ENCODE measurements at places on chromosomes 16 and 17.

DNA sequence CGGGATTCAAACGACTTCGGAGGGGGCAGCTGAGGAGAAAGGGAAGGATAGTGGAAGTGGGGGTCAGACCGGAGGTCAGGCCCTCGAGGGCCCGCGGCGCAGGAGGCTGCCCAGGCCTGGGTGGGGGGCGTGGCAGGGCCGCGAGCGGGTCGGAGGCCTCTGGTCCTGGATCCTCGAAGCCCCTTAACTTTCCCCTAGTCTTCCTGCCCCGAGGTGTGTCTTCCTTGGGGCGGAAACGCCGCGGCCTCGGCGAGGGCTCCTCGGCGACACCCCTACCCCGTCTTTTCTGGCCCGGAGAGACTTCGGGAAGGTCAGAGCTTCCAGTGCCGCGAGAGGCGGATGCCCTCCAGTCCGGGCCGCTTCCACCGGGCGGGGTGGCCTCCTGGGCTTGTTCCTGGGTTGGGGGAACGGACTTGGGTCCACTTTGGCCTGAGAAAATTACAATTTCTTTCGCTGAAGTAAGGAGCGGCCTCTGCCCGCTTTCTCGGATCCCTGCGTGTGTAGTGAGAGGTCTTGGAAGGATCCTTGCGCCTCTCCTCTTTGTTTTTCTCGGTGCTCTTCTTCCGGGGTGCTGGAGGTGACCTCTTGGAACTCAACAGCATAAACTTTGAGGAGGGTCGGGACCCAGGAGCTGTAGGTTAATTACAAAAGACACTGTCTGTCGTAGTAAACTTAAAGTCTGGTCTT, 491 bp downstream of the IST1 start:
- peak; percentile 72 for DNase-seq

DNA sequence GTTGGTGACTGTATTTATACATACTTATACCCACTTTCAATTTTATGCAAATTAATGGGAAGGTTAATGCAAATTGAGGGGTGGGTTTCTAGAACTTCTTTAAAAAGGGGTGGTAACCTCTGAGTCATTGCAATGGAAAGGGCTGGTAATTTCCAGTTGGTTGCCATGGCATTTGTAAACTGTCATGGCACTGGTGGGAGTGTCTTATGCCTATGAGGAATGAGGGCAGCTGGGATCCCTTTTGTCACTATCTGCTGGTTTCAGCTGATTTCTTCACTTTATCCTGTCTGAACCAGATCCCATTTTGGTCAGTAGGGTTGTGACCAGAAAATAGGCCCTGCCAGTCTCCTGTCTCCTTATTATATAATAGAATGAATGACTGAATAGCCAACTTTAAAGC, 1006.7 kb upstream of the GOT2 start:
- no peak for DNase-seq

GRCh38 chr16:1458336-1458976, 14.1 kb upstream of the CCDC154 start:
- DNase-seq, result no peak

DNA sequence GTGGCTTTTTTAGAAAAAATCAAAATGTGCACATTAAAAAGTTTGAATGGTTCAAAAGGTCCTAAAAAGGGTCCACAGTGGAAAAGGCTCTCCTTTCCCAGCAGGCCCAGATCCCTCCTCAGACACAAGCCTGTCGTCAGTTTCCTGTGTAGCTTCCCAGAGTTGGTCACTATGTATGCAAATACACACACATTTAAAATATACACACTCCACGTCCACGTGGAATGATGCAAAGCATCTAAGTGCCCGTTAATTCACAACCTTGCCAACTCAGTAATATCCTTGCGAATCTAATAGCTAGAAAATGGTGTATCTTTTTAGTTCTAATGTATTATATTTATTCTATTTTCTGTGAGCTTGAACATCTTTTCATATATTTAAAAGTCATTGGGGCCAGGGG, 17.7 kb downstream of the NLRC5 start:
- no peak for DNase-seq

GRCh38 chr17:74687886-74688285, 24.8 kb downstream of the CD300LF start:
- DNase-seq, result no peak

GRCh38 chr17:33870936-33871335, 384.1 kb upstream of the CCL2 start:
- no peak for DNase-seq

DNA sequence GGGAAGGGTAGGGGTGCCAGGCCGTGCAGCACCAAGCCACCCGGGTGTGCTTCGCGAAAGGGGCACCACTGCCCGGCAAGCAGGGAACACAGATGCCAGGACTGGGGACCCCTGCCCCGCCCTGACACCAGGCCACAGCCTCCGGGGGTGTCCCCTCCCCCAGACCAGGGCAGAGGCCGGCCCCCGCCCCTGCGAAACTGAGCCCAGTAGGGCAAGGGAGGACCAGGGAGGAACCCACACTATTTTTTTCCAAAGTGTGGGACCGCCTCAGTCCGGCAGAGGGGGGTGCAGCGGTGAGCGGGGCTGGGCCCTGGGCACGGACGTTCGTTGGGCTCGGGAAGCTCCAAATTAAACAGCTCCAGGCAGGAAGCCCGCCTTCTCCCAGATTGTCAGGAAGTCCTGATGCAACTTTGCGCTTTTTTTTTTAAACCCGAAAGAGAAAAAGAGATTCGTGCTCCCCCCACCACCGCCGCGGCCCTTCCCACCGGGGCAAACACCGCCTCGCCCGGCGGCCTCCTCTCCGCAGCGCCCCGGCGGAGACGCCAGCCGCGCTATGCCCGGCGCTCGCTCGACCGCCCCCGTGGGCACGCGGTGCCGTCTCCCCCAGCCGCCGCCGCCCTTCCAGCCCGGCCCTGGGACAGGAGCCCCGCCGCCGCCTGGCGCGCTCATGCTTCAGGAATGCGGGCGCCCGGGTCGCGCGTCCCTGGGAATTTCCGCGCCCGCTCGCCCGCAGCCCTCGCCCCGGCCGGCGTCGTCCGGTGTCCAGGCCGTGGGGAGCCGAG, 755 bp downstream of the PIEZO1 start:
- DNase-seq, result peak; percentile 84

DNA sequence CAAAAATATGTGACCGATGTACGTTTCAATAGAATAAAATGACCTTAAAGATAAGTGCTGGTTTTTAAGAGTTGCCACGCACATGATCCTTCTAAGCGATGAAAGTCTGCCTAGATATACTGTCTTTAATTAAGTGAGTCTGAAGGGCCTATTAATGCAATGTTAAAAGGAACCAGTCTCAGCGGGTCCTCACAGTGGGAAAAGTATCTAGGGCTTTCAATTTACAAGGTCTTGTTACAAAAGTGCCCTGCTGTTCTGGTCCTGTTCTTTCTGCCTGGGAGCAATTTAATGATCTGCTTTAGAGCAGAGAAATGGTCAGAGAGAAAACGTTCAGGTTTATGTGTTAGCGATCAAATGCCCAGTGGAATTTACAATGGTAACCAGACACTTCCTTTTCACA, 864.0 kb downstream of the KCNJ2 start:
- DNase-seq, result no peak

GRCh38 chr17:43940630-43941029, 1.6 kb downstream of the PPY start:
- peak; percentile 72 for DNase-seq

- no peak for DNase-seq
These were observed 18.4 kb downstream of the G6PC1 start for GRCh38 chr17:42918902-42919521.

GRCh38 chr17:3482852-3483251, 7.1 kb downstream of the ASPA start:
- DNase-seq, result no peak

DNA sequence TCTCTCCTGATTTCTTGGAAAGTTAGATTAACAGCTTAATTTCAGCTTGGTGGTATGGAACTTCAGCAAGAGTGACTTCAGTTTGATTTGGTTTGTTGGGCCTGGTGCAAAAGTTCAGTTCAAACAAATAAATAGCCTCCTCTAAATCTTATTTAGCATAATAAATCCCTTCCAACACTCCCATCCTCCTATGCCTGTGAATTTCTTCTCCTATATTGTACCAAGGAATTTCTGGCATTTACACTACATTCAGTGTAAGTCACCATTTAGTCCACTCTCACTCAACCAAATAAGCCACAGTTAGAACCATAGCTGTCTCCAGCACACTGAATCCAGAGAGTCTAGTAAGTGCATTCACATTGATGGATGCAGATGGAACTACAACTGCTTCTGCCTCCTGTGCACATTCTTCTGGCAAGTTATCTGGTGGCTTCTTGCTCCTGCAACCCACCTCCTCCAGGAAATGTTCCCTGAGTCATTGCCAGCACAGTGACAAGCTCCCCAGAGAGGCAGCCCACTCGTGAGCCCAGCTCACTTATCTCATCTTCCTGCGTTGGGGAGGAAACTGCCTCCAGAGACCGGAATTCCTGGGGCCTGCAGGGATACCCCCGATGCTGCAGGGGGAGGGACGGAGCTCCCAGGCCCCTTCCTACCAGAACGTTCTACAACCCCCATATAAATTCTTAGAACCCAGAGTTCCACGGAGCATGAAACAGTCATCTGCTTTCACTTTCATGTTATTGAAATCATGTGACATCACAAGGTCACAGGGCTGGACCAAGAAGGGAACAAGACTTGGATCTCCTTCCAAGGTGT, 318.3 kb downstream of the PHKB start:
- peak; percentile 10 for DNase-seq

DNA sequence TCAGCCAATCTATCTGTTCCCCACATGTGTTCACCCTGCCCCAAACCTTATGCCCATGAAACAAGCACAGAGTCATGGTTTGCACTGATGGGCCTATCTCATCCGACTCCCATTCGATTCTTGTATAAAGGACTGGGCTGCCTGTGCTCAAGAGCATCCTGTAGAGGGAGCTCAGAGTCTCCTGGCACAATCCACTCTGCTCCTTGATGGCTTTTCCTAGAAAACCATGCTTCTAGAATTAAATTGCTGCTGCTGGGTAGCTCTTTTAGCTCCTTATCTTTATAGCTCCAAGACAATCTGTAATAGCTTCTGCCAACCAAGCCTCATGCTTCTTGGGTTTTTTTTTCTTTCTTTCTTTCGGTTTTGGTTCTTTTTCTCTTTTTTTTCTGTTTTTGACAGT, 9.7 kb downstream of the ZNF19 start:
- peak; percentile 90 for DNase-seq

DNA sequence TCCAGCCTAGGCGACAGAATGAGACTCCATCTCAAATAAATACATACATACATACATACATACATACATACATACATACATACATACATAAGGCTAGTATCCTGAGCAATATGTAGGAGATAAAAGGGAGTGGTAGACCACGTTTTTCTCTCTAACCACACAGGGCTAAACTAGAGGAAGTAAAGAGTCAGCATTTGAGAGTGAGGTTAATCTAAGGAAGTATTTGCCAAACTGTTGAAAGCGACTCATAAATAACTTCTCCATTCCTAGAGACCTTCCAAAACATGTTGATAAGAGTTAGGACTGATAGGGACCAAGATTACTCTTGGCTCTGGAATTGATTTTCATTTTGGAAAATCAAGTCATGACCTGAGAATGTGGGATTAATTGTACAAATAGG, 68.9 kb downstream of the NEUROD2 start:
- DNase-seq, result peak; percentile 76

- DNase-seq, result peak; percentile 32
These were observed 38.5 kb downstream of the ZNF276 start for GRCh38 chr16:89759746-89760340.

GRCh38 chr17:82070611-82071010, 5.0 kb upstream of the DUS1L start:
- DNase-seq, result no peak

GRCh38 chr17:67413388-67413787, 36.3 kb downstream of the PITPNC1 start:
- DNase-seq, result no peak

DNA sequence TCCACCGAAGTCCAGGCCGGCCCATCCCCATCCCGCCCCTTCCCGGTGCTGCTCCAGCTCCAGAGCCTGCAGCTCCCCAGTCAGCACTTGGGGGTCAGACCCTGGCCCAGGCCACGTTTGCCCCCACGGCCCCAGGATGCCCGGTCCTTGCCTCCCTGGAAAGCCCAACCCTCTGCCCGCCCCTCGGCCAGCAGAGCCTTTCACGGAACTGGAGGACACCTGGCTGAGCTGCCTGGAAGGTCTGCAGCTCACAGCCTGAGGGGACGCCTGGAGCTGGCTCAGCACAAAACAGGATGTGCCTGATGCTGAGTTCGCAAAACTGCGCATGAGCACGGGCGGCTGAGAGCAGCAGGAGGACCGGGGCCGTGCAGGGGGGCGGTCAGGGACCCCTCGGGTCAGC, 29.7 kb upstream of the SSTR5 start:
- no peak for DNase-seq

DNA sequence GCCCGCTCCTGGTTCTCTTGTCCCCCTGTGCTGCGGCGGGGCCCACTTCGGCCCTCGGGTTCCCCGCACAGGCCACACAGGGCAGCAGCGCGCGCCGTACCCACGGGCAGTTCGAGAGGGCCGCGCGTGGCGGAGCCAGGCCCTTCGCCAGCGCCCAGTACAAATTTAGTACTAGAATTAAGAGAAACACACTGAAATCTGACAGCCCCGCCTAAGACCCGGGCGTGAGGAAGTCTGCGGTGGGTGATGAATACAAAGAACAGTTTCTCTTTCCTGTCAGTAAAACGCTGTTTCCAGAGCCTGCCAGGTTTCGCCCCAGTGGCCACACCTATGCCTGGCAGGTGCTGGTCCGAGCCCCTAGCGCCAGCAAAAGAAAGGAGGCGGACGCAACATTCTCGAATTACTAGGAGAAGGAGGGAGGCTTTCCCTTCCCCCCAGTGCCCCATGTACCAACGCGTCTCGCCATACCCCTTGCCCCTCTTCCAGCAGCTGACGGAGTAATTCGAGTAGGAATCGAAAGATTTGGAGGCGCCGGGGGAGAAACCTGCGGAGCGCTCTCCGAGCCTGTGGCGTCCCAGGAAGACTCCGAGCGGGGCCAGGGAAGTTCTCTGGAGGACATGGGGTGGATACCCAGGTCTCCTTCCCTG, 591 bp upstream of the SLFN5 start:
- peak; percentile 73 for DNase-seq

DNA sequence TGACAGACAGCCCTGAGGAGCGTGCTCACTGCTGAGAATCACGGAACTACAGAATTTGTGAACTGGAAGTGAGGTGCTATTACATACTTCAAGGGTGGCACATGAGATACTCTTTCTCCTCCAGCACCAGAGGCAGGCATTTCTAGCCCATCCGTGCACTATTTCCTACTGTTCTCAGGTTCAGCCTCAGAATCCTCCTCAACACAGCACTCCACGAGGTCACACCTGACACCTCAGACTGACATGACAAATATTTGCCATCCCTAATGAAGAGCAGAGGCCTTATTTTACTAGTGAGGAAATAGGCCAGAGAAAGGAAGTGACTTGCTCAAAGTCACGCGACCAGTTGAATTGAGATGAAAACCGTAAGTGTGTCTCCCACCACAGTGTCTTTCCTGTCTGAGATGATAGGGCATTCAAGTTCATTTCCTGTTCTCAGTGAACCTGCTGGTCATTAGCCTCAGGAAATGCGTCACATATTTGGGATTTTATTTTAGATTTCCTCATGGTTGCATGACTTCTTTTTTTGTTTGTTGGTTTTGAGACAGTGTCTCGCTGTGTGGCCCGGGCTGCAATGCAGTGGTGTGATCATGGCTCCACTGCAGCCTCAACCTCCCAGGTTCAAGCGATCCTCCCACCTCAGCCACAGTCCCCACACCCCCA, 23.6 kb downstream of the SEZ6 start:
- DNase-seq, result peak; percentile 79
